ENCODE measurements at places on chromosomes 16 and 17.

DNA sequence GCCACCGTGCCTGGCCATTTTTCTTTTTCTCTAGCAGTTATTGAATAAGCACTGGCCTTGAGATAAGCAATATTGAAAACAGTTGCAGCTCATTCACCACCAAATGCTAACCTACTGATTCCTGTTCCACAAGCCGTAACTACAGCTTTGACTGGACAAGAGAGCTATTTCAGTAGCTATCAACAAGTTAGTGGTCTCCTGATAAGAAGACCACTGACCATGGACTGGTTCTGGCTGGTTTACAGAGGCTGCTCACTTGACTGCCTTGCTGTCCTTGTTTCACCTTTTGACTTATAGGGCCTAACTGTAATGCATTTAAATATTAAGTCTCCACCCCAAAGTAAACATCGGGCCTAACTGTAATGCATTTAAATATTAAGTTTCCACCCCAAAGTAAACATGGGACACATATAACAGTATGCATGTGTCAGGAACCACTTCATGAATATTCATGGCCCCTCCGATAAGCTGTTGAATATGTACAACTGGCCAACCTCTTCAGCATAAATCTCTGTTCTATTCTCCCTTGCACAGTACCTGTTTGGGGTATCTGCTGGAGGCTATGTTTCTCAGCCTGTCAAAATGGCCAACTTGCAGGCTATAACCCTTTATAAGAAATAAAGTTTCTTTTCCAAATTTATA lies 94.1 kb downstream of the USP32 start:
- DNase-seq, result no peak

DNA sequence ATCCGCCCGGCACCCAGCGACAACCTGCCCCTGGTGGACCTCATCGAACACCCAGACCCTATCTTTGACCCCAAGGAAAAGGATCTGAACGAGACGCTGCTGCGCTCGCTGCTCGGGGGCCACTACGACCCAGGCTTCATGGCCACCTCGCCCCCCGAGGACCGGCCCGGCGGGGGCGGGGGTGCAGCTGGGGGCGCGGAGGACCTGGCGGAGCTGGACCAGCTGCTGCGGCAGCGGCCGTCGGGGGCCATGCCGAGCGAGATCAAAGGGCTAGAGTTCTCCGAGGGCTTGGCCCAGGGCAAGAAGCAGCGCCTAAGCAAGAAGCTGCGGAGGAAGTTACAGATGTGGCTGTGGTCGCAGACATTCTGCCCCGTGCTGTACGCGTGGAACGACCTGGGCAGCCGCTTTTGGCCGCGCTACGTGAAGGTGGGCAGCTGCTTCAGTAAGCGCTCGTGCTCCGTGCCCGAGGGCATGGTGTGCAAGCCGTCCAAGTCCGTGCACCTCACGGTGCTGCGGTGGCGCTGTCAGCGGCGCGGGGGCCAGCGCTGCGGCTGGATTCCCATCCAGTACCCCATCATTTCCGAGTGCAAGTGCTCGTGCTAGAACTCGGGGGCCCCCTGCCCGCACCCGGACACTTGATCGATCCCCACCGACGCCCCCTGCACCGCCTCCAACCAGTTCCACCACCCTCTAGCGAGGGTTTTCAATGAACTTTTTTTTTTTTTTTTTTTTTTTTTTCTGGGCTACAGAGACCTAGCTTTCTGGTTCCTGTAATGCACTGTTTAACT lies 1.0 kb downstream of the NOG start:
- peak; percentile 52 for DNase-seq

DNA sequence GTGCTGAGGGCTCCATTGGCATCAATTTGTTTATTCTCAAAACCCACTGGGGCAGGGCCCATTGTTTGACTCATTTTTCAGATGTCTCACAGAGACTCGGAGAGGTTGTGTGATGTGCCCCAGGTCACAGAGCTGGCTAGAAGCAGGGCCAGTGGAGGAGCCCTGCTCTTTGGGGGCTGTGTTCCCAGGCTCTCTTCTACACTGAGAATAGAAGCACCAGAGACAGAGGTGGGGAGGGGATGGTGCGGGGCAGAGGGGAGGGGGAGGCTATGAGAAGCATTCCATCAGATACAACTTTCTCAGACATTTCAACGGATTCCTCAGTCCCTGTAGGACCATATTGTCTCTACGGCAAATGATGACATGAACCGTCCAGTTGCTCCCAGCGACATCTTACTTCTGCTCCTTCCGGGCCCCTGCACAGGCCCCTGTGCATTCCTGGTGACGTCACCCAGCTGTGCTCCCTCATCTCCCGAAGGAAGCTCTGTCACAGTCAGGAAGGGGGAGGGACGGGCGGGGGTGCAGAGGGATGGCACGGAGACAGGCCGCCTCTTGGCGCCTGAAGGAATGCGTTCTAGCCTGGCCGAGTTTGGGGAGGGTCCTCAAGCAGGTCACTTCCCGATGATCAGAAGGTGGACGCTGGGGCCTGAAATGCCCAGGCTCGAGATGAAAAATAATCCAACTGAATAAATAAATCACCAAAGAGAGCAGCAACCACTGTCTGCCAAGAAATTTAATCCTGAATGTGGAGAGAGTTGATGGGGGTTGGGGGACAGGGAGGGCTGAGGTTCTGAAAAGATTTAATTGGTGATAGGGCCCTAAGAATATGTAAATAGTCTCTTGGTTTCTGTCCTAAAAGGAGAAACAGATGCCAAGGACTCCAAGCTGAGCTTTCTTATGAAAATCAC lies 114.1 kb downstream of the NOG start:
- no peak for DNase-seq

DNA sequence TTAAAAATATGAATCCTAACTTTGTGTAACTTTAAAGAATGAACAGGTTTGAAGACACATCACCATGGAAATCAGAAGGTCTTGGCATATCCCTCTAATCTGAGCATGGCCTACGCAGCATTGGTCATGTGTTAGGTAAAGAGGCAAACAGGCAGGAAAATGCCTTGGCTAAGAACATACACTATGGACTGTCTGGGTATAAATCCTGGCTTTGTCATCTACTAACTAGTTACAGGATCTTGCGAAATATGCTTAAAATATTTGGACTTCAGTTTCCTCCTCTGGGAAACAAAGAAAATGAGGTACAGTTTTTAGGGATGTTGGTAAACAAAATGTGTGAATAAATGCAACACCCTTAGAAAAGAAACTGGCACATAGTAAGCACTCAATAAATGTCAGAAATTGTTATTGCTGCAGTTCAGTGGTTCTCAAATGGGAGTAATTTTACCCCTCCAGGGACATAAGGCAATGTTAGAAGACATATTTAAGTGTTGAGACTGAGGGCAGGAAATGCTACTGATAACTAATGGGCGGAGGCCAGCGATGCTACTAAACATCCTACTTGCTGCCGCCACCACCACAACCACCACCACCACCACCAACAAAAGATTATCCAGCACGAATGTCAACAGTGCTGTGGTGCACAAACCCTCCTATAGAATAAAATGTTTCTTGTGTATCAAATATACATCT lies 770.8 kb upstream of the SOX9 start:
- DNase-seq, result no peak

DNA sequence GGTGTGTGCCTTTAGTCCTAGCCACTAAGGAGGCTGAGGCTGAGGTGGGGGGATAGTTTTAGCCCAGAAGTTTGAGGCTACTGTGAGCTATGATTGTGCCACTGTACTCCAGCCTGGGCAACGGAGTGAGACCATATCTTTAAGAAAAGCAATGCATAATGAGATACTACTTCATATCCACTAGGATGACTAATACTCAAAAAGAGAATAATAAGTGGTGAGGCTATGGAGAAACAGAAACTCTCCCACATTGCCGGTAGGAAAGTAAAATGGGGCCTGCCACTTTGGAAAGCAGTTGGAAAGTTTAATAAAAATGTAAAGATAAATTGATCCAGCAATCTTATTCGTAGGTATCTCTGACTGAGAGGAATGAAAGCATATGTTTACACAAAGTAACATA lies 4.6 kb upstream of the NPIPB2 start:
- no peak for DNase-seq

DNA sequence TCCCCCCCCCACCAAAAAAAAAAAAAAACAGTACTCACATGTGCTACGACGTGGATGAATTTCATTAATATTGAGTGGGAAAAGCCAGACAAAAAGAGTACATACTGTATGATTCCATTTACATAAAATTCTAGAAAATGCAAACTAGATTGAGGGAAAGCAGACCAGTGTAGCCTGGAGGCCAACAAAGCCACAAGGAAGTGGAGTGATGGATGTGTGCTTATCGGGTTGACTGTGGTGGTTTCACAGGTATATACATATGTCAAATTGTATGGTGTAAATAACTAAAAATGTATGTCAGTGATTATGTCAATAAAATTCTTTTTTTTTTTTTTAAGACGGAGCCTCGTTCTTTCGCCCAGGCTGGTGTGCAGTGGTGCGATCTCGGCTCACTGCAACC lies 1.9 kb upstream of the PLD6 start:
- DNase-seq, result no peak

DNA sequence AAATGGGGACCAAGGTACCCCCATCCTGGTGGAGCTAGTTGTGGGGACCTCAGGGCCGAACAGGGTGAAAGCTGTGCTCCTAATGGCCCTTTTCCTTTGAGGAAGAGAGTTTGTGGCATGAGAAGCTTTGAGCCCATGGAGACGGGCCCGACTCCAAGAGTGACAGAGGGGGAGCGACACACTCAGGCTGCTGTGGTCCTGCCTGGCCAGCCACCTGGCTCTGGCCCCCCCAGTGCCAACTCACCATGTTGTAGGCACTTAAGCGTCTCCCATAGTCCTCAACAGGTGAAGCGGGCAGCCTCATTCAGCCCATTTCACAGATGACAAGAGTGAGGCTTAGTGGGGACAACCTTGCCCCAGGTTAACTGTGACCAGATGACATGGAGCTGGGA lies 1.6 kb downstream of the IL21R start:
- no peak for DNase-seq

DNA sequence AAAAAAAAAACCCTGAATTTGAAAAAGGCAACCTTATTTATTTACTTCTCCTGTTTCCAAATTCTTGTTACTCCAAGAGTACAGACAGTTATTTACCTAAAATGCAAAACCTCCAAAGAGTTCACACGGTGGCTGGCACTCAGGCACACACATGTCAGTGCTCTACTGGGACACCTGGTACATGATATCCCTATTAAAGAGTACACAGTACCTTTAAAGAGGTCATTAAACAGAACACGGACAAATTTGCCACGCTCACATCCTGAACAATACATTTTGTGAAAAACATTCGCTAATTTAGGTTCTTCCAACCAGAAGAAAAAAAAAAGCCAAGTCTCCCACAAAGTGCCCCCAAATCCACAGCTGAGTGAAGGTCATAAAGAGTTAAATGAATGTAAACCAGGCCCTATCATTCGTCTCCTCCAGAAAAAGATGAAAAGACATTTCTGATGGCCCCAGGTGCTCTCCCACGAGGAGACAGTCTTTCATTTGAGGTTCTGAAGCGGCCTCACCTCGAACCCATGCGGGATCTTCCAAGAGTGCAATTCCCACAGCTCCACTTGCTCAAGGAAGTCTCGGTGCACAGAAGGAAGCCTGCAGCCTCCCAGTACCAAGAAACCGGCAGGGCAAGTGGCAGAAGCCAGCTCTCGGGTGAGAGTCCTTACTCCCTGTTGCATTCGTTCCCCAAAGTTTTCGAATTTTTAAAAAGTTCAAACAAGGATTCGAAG lies 993 bp downstream of the ERN1 start:
- peak; percentile 51 for DNase-seq

DNA sequence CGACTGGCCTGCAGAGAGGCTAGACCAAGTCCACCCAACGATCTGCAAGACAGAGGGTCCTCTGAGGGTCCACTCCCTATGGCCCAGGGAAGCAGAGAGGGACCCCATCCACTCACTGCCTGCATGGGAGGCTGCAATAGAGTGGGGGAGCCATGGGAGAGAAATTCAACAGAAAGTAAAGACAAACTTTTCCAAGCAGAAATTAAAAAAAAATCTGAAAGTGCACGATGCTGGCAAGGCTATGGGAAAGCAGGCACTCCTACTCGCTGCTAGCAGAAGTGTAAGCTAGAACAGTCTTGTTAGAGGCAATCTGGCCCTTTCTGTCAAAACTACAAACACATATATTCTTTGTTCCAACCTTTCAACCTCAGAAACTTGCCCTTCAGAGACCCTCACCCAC lies 85.4 kb downstream of the GAS7 start:
- DNase-seq, result no peak

GRCh38 chr16:60491273-60491672 lies 1545.0 kb downstream of the CDH8 start:
- no peak for DNase-seq

GRCh38 chr17:42667088-42667951 lies 8.2 kb downstream of the TUBG2 start:
- DNase-seq, result peak; percentile 96

DNA sequence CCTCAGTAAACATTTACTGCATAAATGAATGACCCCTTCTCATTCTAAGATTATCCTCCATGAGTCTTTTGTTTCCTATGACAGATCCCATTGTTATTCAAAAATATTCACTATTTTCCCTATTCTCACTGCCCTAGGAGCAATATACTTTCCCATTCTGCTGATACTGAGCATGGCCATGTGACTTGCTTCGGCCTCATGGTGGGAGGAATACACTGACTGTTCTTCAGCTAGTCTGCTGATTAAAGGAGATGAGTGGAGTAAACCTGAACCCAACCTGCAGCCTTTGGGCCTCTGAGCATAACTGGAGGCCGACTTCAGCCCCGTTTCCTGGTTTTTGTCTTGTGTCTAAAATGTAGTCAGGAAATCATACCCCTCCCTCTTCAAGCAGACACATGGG lies 531.8 kb upstream of the SALL1 start:
- DNase-seq, result no peak

- no peak for DNase-seq
Observed at GRCh38 chr17:42313773-42314566, 25.7 kb downstream of the STAT5A start.

DNA sequence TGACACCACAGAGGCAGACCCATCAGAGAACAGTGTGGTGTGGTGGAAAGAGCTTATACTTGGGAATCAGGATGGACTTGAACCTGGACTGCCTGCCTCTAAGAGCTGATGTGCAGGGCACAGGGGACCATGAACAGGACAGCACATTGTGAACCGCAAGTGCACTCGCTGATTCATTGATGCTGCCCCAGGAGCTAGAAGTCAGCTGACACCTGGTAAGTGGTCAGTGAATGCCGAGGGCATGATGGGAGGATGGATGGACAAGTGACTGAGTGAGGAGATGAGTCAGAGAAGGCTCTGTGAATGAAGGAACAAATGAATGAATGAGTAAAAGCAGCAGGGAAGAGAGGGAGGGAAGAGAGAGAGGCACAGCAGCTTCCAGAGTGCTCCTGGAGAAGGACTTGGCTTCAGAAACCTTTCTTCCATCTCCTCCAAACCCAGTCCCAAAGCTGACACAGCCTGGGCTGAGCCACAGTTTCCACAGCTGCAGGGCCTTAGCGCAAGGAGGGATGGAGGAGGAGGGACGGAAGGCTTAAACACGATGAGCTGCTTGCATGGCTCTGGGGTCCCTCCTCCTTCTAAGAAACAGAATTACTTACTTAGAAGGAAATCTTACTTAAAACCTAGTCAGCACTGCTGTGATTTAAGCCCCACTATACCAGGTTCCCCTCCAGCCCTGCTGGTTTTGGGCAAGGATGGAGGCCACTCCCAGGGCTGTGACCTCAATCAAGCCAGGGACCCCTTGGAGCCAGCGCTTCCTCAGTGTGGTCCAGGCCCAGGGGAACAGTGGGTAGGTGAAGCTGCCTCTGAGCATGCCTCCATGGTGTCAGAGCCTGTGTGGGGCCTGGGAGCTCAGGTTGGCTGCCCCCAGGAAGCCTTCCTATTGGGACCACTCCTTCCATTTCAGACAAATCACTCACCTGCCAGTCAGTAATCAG lies 184.6 kb downstream of the TMEM132E start:
- no peak for DNase-seq
